ENCODE measurements at places on chromosomes 2 and 18. TPM values are rescaled to one million over a fixed set of nuclear protein-coding genes. Genes with fewer than 3 reads are reported as not detected.

ACADL gene
- total RNA-seq, result not detected

INPP5D gene
- 0.50 TPM for total RNA-seq

IL18R1 gene
- 0.37 TPM for total RNA-seq

NEURL3 gene
- total RNA-seq, result not detected

SLC8A1 gene
- 36.4 TPM for total RNA-seq

KIF1A gene
- 0.50 TPM for total RNA-seq

ANKRD30B gene
- total RNA-seq, result 7.3 TPM

SLC40A1 gene
- 0.92 TPM for total RNA-seq

CHRNG gene
- not detected for total RNA-seq

SULT1C2 gene
- total RNA-seq, result 5.0 TPM

DNA sequence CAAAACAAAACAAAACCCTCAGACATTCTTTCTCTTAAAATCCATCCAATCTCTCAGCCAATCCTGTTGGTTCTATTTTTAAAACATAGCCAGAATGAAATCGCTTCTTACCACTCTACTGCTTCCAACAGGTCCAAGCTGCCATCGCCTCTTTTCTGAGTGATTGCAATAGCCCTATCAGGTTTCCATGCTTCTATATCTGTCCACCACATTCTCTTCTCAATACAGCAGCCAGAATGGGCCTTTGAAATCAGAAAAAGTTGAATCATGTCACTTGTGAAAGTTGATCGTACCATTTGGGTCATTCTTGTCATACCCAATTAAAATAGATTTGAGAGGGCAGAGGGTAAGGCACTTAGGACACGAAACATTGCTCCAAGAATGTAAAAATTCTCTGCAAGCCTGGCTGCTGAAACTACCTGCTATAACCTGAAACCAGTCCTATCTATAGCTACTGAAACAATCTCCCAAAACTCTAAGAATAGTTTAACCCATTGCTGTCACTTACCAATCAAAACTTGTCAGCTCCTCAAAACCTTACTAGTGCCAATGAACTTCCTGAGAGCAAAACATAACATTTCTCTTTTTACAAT is 3.3 kb upstream of the MTLN start:
- no peak for DNase-seq

DNA sequence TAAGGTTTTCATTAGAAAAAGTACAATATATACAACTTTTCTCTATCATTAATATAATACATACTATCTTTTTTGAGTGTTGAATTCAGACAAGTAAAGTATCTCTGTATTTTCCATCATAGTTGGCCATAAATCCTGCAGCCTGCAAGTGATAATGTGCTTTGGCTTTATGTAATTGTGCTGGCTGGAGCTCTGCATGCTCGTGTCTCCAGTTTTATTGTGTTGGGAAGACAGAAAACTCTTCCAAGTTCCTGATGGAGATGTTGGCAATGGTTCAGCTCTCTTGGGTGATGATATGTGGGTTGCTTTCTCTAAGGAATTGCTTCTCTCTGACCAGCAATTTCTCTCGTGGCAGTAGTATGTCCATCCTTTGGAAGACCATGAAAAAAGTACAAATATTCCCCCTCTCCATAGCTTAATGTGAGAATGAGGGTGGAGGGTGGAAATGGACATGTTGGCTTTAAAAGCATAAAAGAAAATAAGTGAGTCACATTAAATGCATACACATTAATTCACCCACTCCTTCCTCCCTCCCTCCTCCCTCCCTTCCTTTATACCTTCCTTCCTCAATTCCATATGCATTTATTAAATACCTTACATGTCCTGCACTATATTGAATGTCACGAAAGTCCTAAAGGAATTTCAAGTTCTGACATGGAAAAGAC is 344.2 kb downstream of the MTX2 start:
- DNase-seq, result no peak

- DNase-seq, result no peak
Measured at GRCh38 chr2:91442246-91442905, 2750.9 kb downstream of the RPIA start.

DNA sequence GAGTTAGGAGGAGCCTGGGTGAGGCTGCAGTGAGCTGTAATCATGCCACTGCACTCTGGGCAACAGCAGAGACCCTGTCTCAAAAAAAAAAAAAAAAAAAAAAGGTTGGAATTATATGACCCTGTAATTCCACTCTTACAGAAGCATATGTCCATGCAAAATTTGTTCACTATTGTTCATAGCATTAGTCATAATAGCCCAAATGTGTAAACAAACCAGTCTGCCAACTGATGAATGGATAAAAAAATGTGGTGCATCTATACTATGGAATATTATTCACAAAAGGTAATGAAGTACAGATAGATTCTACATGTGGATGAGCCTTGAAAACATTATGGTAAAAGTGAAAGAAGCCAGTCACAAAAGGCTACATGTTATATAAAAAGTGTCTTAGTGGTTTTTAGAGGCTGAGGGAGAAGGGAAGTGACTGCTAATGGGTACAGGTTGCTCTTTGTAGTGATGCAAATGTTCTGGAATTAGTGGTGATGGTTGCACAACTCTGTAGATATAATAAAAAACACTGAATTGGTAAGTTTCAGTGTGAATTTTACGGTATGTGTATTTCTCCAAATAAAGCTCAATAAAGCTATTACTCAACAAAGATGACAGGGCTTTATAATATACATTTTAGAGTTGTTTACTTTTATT is 9.4 kb downstream of the COA5 start:
- DNase-seq, result no peak

DNA sequence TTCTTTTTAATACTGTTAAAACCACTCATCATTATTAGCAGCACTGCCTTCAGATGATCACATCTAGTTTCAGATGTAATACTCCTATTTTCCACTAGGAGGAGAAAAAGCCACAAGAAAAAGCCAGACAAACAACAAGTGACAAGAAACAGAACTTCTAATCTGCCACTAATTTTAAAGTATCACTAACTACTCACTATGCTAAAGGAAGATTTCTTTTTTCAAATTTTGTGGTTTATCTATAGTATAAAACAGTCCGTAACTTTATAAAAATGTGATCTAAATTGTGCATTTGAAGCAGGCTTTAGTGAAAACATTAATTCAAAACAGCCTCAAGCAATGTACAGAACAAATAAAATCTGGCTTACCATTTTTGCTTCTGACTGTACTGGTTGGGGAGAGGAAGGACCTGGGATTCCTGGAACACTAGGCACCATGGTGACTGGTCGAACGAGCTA is 56.8 kb downstream of the ATF2 start:
- DNase-seq, result peak; percentile 66

- no peak for DNase-seq
Measured at GRCh38 chr2:31642707-31643106, 62.0 kb upstream of the SRD5A2 start.

GRCh38 chr18:25896178-25896780 is 194.1 kb downstream of the SS18 start:
- DNase-seq, result peak; percentile 62

- peak; percentile 91 for DNase-seq
Measured at GRCh38 chr2:38274286-38275276, 102.5 kb downstream of the ATL2 start.

- no peak for DNase-seq
Measured at GRCh38 chr2:212970132-212970531, 181.3 kb downstream of the IKZF2 start.

GRCh38 chr2:99156891-99157290 is 2.1 kb downstream of the LIPT1 start:
- DNase-seq, result no peak

- DNase-seq, result no peak
Measured at GRCh38 chr2:234735829-234736228, 216.0 kb upstream of the SH3BP4 start.

GRCh38 chr2:107020392-107020791 is 134.4 kb upstream of the ST6GAL2 start:
- no peak for DNase-seq

DNA sequence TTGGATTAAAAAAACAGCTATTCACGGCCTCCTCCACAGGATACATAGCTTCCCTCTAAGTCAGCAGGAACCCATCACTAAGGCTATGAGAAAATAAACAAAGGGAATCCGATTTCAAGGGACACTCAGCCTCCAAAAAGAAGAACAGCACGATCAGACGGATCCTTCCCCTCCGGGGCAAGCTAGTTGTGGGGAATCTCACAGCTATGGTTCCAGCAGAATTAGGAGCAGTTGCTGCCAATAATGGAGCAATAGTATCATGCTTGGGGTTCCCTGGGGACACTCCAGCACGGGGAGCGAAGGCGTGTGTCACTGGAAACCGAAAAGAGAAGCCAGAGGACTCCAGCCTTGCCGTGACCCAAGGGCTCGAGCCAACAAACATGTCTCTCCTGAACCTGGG is 163.1 kb downstream of the TTC32 start:
- DNase-seq, result no peak

DNA sequence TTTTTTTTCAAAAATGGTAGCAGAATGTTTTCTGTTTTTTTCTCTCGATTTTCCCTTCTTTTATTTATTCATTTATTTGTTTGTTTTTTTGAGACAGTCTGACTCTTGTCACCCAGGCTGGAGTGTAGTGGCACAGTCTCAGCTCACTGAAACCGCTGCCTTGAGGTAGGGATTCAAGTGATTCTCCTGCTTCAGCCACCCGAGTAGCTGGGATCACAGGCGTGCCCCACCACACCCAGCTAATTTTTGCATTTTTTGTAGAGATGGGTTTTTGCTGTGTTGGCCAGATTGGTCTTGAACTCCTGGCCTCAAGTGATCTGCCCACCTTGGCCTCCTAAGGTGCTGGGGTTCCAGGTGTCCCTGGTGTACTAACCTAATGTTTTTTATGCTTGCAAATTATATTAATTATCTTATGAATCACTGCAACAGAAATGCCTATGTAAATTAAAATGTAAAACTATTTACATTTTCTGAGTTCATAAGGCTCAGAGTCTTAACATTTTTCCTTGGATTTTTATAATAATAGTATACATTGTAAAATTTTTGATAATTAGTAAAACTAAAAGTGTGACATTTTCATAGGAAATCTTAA is 19.2 kb downstream of the MTA3 start:
- DNase-seq, result no peak

DNA sequence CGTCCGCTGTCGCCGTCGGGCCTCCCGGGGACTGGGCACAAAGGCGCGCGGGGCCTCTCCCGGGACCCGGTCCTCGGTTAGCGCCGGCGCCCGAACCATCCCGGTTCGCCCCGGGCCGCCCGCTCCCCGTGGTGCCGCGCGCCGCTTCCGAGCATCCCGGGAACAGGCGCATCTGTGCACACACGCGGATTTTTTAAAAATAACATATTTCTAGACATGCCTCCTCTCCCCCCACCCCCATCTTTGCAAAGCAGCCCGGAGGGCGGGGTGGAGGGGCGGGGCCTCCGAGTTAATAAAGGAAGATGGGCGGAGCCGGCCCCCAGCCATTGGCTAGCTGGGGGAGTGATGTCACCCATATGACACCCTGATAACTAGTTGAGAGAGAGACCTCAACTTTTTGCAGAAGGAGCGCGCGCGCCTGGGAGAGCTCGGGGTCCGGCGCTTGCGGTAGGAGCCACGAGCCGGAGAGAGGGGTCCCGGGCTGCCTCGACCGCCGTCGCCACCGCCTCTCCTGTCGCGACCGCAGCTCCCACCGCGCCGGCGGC is at the start of gene SOX11:
Gene SOX11 (plus strand): TSS at position 400 of the 545 bp plus-strand sequence. CDS start 338 bp downstream, outside the sequence.
- peak; percentile 28 for DNase-seq

DNA sequence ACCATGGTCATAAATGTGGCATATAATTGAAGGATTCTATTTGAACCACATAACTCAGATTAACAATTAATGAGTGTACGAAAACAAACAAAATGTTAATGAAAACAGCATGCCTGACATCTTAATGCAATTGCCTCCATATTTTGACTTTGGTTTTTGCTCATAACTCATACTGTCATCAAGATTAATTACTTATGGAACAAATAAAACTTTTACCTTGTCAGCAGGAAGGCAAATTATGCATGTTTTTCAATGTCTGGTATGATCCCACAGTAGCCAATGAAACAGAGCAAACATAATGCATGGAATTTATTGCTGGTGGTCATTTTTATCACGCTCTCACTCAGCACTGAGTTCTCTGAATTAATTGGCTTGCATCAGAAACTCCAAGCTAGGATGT is 5.1 kb downstream of the PLEKHM3 start:
- no peak for DNase-seq

- no peak for DNase-seq
Measured at GRCh38 chr18:26004832-26005231, 85.6 kb downstream of the SS18 start.

GRCh38 chr2:171837736-171838135 is 56.3 kb downstream of the SLC25A12 start:
- DNase-seq, result no peak

DNA sequence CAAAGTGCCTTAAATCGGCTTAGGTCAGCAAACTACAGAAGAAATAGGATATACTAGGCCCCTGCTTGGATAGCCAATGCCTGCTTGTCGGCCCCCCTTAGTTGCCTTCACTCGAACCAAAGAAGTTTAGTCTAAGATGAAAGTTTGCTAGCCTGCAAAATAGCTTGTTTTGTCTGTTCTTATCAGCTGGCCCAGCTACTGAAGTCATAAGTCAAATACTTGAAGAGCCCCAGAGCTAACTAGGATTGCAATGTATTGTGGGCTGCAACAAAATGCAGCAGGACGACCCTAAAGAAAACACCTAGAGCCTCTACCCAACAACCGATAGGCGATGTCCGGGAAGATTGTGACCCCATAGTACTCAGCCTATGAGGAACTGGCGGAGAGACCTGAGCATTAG is 183.5 kb upstream of the HS6ST1 start:
- DNase-seq, result no peak

DNA sequence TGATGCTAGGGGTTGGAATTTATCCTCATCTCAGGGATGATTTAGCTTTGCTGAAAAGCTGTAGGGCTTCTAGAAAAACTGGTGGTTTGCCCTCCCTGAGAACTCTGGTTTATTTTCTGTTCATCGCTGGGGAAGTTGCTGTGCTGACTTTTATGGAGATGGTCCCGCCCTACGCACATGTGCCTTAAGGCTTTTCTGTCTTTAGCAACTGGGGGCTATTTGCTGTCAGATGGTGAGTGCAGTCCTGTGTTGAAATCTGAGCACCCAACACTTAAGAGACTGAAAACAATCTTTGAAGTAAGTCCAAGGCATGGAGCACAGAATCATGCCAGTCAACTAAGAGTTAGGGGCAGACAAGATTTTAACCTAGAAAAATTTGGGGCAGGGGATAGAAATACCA is 2148.4 kb upstream of the CELF4 start:
- no peak for DNase-seq

DNA sequence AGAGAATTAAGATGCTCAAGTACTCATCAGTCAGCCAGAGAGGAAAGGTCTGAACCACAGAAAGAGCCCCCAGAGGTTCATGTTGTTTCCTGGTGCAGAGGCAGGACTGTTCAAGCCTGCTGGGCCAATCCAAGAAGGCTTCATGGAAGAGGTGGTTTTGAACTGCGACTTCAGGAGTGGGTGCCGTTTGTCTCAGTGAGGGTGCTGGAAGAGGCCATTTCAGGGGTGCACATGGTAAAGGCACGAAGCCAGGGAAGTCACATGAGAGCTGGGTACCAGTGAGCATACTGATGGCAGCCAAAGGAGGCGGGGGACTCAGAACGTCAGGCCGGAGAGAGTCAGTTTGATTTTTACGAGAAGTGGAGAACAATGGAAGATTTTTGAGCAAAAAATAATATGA is 55.5 kb downstream of the EMILIN2 start:
- DNase-seq, result no peak

Measured in SK-MEL-5 (cell line).